ENCODE measurements at places on chromosomes 4 and X. TPM values are rescaled to one million over a fixed set of nuclear protein-coding genes. Genes with fewer than 3 reads are reported as not detected.

The FMR1NB gene
- not detected for total RNA-seq

DNA sequence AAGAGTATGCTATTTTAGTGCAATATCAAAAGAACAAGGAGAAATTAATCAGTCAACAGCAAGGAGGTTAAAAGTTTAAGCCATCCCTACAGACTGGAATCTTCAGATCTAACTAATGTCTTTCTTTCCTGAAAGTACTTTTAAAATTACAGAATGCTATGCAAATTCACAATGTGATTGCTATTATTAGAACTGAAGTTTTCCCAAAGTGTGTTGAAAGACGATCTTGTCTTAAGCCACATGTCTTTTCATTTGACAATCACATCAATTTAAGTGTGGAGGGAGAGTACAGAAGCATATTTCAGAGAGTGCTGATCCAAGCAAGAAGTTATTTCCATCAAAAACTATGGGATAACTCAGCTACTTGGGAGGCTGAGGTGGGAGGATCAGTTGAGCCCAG lies 64.7 kb upstream of the TNIP3 start:
- no peaks in the 10 kb centered on the region for H3K4me1 ChIP-seq
- H3K4me3 ChIP-seq: no peak overlapping the region
- H3K27ac ChIP-seq: no peak overlapping the region
- no peaks in the 10 kb centered on the region for H3K36me3 ChIP-seq

DNA sequence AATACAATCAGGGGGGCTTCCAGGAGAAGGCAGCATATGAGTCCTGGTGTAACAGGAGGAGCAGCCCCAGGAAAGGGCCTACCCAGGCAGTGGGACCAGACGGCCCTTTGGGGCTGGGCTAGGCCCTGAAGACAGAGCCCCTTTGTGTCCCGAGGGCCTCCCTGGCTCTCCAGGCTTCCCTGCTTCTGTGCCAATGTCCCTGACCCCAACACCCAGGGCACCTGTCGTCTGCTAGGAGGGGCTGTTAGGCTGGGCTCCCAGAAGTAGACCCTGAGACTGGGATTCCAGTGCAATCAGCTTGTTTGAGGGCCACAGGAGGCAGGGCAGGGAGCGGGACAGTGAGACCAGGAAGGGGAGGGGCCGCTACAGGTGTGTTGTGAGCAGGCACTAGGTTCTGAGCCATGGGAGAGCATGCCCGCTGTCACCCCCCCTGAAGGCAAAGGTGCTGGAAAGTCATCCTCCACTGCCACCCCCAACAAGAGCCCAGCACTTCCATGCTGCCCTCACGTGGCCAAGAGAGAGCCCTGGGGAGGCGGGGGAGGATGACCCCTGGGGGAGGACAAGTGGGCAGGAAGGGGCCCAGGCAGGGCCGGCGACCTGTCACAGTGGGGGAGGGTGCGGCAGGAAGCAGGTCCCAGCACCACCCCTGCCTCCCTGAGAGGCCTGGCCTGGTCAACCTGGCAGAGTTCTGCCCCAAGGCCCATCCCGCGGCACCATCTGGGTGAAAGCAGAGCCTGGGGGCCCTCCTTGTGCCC lies 64.8 kb downstream of the ADRA2C start:
- no peak for DNase-seq
- no peak overlapping the region for H3K4me3 ChIP-seq
- H3K27me3 ChIP-seq: peaks cover 56% of the 10 kb centered on the region

The SULT1E1 gene
- not detected for total RNA-seq

- no peaks in the 10 kb centered on the region for H3K27me3 ChIP-seq
- no peak overlapping the region for H3K4me3 ChIP-seq
- no peak for DNase-seq
- H3K36me3 ChIP-seq: no peaks in the 10 kb centered on the region
- no peak overlapping the region for H3K27ac ChIP-seq
Observed at GRCh38 chrX:79133904-79134303, 10.6 kb upstream of the GPR174 start.

GRCh38 chr4:1329408-1330371 lies 17.3 kb upstream of the UVSSA start:
- peaks cover 8% of the 10 kb centered on the region for H3K4me1 ChIP-seq
- H3K27ac ChIP-seq: no peak overlapping the region
- no peak overlapping the region for H3K4me3 ChIP-seq
- peaks cover 78% of the 10 kb centered on the region for H3K36me3 ChIP-seq
- DNase-seq: no peak
